Activated naive CD8-positive, alpha-beta T cell treated with anti-CD3 and anti-CD28 coated beads, Interleukin-2, amount 50 U/mL, for 24 hours (primary cell): ENCODE measurements at places on chromosomes 3 and 15.

GRCh38 chr3:99845331-99845730 is 27.7 kb downstream of the CMSS1 start:
- DNase-seq: no peak

DNA sequence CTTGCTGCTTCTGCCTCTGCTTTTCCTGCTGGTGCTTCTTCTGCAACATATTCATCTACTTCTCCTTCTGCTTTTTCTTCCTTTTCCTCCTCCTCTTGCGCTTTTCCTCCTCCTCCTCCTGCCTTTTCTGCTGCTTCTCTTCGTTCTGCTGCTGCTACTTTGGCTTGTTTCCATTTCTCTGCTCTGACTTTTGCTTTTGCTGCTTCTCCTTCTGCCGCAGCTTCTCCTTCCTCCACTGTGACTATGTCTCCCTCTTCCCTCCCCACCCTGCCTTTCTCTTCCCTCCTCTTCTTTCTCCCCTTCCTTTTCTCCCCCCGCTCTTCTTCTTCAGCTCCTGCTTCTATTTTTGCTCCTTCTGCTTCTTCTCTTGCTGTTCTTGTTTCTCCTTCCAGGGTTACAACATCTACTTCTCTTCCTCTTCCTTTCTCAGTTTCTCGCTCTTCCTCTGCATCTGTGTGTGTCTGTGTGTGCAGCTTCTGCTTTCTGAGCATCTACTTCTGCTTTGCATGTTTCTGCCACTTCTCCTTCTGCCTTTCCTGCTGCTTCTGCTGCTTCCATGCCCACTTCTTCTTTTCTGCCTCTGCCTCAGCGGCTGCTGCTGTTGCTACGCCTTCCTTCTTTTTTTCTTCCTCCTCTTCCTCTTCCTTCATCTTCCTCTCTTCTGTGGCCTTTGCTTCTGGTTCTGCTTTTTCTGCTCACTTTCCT is 51.4 kb downstream of the FAM43A start:
- DNase-seq: no peak

- no peak for DNase-seq
Measured at GRCh38 chr3:140470211-140470610, 207.7 kb upstream of the TRIM42 start.

GRCh38 chr15:84811828-84812227 is 5.3 kb upstream of the ALPK3 start:
- no peak for DNase-seq

DNA sequence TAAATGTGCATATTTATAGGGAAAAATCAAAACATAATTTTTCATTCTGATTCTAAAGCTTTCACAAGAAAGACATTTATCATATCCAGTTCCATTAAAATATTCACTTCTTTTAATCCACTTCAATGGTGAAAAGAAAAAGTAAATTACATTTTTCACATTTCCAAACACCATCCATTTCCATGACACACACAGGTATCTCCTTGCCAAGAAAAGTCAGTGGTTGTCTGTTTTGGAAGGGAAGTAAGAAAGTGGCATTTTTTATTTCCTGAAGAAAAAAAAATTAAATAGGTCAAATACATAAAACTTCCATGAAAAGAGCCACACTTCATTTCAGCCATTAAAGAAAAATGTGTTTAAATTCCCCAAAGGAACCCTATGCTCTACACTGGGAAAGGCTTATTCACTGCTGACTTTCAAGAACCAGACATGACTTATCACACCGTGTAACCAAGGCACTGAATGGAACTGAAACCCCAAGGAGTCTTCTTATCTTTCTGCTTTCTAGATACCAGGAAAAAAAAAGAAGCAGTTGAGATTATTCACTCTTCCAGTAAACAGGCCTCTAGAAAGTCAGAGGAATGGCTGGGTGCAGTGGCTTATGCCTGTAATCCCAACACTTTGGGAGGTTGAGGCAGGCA is 44.5 kb downstream of the OSBPL10 start:
- no peak for DNase-seq

DNA sequence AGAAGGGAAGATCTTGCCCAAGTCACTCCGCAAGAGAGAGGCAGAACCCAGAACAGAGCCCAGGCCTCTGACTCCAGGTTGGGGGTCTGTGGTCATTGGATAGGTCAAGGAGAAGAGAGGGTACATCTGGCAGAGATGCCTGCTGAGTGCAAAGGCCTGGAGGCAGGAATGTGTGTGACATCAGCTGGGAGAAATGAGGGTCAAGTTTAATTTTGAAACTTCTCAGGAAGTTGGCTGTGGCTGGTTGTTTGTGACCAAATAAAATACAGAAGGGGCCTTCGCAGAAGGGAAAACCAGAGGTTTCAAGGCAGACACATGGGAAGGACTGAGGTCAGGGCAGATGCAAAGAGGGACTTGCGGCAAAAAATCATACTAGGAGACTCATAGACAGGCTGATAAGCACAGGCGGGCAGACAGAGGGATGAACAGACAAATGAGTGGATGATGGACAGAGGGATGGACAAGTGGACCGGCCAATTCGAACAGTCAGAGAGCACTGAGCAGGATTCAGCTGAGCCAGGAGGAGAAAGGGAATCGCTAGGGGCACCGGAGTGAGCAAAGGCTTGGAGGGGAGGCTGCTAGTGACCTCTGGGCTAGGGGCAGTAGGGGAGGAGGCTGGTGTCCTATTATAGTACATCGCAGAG is 28.8 kb upstream of the CACNA2D2 start:
- DNase-seq: no peak

DNA sequence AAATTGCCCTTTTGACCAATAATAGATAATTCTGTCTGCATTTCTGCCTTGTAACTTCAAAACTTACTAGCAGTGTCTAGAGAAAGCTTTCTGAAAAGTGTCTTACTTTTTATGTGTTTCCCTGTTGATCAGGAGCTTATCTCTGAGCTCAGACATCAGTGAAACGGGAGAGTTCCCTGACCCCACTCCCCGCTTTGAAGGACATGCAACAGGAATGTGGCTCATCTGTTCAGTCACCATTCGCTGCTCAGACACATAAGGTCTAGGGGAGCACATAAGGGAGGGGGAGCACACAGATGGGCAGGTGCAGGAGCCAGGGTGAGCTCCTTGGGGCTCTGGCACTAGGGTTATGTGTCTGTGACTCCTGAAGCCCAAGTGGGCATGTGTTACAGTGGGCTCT is 205.0 kb downstream of the FEZF2 start:
- DNase-seq: no peak

- DNase-seq: no peak
Measured at GRCh38 chr3:15659254-15659975, 57.9 kb downstream of the BTD start.

DNA sequence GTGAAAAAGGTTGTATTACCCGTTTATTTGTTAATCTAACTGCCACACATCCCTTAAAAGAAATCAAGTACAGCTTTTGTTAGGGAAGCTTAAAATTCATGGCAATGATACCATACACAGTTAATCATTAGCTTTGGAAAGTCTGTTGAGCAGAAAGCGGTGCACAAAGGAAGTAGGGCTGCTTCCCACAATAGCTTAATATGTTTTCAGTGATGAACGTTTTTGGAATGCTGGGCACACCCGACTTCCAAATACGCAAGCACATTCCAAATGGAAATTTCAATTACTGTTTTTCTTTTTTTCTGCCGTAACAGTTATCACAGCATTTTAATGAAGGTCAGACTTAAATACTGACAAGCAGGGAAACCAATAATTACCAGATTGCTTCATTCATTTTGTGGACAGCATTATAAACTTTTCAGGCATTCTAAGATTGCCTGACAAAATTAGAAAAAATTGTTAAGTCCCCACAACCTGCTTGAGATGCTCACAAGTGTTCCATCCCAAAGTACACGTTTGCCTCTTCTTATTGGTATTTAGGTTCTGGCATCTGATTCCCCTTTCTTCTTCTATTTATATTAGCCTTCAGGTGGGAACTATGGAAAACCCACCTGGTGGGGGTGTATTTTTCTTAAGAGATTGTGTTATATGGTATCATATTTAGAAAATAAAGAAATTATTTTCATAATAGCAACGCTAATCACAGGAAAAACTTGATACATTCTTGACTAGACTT is 1.1 kb upstream of the ECT2 start:
- no peak for DNase-seq

GRCh38 chr15:72227720-72228119 is 3.3 kb downstream of the PKM start:
- no peak for DNase-seq

GRCh38 chr3:142595581-142595950 is 627 bp upstream of the PLS1 start:
- no peak for DNase-seq

DNA sequence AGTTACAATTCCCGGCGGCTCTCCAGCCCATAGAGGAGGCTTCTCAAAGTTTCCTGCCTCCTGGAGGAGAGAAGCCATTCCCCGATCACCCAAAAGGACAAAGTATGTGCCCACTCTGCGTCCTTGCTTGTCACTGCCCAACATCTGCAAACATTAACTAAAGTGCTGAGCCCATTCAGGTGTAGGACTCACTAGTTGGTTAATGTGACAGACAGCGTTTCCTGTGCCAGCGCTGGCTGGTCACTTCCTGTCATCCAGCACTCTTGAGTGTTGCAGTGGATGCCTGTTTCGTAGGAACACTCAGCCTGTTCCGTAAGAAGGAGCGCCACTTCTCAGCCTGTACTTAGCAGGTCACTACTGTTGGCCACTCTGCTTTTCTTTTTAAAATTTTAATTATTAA is 100.3 kb downstream of the APBA2 start:
- no peak for DNase-seq

- DNase-seq: no peak
Measured at GRCh38 chr3:160544844-160545503, 20.4 kb downstream of the KPNA4 start.

- DNase-seq: no peak
Measured at GRCh38 chr3:25834346-25834745, 44.5 kb downstream of the OXSM start.

- no peak for DNase-seq
Measured at GRCh38 chr15:38622908-38623307, 58.3 kb upstream of the RASGRP1 start.

DNA sequence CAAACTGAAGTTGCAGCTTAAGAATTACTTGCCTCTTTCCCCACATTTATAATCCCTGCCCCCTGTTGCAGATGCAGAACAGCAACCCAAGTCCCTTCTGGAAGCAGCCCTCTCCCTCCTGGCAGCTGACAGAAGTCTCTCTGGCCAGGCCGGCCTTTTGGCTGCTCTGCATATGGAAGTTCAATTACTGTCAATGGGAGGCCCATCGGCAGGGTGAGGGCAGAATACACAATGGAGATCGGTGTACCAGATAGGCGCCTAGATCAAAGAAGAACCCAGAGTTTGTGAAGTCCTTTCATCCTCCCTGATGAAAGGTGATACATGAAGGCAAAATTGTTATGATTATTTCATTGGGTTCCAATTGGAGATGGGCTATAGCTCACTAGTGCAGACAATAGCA is 327.9 kb upstream of the CTNNB1 start:
- no peak for DNase-seq

GRCh38 chr15:90851940-90852339 is 16.4 kb upstream of the FURIN start:
- no peak for DNase-seq

- DNase-seq: peak; percentile 27
Measured at GRCh38 chr3:44992555-44993470, 16.8 kb downstream of the EXOSC7 start.

- DNase-seq: no peak
Measured at GRCh38 chr15:43529587-43530345, 12.4 kb downstream of the MAP1A start.

GRCh38 chr3:32822609-32823498 is 5.1 kb downstream of the TRIM71 start:
- DNase-seq: no peak

DNA sequence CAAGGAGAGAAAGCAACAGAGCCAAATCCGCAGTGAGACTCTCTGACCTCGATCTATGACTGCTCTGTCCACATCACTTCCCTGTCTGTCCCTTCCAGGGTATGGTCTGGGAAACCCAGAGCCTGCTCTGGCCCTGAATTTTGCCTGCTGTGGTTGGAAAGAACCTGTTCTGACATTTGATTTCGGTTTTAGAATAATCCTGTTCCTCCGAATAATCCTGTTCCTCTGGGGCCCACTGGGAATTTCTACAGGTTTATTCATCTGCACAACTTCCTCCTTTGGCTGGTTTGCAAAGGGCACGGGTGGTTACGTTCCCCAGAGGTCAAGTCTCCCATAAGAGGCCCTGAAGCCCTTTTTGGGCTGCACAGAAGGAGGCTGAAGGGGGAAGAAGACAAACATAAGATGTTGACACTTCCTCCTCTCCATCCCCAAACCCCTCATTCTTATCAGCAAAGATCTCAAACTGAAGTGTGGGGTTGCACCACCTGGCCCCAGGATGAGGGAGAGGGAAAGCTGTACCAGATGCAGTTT is 10.6 kb downstream of the LAMP3 start:
- DNase-seq: no peak

- DNase-seq: no peak
Measured at GRCh38 chr15:81941479-81941878, 104.3 kb downstream of the MEX3B start.

- no peak for DNase-seq
Measured at GRCh38 chr3:114481113-114481512, 187.3 kb downstream of the TIGIT start.

DNA sequence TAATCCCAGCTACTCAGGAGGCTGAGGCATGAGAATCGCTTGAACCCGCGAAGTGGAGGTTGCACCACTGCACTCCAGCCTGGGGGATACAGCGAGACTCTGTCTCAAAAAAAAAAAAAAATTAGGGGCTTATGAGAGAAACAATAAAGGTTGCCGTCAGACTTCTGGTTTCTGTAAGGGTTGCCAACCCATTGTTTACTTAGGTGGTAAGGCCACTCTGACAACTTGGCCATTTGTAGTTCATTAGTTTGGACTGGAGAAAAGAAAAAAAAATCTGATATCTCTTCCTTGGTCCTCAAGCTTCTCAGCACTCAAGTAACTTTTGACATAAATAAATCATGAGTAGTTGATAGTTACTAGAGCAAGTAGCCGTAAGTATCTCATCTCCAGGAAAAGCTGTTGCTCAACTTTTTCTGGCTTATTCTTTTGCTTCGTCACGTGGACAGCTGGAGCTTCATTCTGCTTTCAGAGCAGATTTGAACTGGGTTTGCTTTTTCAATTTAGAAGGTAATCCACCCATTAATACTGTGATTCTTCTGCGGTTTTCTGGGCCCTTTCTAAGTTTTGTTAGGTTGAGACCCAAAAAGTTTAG is 9.4 kb downstream of the SNX1 start:
- DNase-seq: no peak

DNA sequence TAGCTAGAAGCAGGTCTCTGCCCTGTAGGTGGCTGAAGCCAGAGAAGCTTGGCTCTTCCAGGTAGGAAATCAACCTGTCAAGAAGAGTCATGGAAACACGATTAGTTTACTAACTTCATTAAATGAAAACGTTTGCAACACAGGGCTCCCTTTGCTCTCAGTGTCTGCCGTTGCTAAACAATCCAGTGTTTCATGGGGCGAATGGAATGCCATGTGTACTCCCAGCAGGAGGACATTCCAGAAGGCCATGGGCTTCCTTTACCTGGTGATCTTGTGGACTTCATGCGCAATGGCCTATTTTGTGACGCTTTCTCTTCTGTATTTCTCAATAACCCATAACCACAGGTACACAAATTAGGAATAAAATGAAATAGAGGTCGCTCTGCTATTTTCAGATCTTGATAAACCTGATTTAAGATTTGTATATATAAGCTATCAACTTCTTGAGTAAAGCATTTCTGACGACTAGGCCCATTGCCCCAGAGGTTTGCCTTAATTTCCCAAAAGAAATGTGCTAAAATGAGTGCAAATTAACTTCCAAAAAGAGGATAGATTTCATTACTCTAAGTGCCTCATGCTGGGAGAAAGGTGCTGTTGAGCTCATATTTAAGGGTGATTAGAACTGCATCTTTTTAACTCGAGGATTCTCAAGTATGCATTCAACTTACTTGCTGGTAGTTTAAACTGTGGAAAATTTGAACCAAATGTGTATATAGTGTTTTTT is 171.0 kb downstream of the EPHA3 start:
- no peak for DNase-seq
